Erythroblast (primary cell): ENCODE measurements at places on chromosomes 5 and 9.

DNA sequence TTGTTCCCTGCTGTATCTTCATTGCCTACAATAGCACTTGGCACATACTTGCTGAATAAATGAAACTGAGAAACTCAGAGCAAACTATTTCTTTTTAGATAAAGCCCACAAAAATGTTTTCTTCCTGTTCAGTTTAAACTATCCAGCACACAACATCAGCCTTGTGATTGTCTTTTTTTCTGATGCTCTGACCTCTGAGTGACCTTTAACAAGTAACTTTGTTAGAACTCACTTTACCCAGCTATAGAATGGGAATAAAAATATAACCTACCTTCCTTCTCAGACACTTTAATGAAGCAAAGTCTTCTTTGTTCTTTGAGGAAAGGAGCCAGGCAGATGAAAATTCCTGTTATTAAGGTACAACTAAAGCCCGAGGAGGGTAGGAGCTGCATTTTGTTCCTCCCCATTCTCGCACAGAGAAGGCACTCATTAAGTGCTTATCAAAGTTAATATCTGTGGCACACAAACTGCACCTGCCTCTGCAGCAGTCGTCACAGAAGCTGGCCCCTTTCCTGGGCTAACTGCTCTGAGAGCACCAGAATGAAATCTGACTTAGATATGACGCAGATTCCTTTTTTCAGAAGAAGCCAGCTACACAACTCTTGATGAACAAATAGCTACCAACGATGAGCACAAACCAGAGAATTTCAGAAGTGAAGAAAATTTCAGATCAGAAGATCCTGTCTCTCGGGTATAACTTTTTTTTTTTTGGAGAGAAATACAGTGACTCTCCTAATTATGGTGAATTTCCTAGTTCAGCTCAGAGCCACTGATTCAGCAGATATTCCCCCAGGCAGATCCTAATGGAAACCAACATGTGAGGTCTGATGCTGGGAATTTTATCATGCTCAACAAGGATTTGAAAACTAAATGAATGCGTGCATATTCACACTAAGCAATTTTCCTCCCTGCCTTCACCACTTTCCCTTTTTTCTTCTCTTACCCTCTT is 31.0 kb upstream of the NR3C1 start:
- no peak for DNase-seq

DNA sequence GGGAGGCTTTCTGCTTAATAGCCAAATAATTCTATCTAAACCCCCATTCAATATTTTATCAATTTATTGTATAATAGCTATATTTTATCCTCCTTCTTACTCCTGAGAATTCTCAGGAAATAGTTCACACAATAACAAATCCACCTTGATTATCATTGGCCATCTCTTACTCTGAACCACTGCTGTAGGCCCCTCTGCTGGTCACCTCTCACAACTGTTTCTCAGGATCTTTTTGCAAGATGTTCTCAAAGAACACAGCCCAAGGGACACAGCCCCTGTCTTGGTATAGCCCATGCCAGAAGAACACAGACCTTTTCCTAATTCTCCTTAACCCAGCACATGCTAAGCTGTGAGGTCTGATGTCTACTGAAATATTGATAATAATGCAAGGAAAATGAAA is 74.9 kb upstream of the HTR4 start:
- no peak for DNase-seq

DNA sequence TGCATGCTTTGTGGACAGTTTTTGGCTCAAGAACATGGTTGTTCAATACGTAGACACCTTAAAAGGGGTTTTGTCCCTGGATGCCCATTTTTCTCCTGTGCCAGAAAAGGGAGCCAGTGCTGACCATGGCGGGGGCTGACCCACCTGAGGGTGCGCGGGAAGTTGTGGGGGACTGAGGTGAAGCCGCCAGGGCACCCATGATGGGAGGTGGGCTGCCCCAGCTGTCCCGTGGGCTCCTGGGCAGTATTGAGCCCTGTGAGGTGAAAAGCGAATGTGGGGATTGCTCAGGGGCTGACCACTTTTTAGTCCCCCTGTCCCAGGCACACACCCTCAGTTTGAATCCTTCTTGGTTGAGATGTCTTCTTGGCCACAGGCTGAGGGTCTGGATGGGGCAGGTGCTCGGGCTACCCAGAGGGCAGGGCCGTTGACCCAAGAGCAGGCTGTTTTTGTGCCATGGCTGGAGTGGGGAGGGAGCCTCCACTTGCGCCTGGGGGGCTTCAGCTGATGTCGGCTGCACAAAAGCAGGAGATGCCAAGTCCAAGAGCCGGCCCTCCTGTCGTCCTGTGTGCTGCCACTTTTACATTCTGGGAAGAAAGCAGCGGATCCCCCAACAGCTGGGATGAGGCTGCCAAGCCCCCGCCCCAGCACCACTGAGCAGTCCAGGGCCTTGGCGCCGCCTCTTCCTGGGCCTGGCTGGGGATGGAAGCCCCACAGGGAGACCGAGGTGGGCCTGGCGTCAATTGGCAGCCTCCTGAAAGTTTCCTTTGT is 120.1 kb downstream of the WNK2 start:
- no peak for DNase-seq

DNA sequence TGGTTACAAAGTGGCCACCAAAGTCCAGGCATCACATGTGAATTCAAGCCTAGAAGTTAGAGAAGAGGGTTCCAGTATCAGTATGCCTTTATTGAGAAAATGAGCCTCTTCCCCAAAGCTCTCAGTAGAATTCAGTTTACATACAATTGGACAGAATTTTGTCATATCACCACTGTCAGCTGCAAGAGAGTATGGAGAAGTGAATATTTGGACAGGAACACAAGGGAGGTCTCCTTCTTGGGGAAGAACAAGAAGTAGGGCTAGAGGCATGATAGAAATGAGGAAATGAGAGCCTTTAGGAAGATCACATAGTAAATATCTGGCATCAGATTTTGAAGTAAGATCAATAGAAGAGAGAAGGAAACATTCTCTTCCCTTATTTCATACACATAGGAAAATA is 27.8 kb upstream of the VLDLR start:
- no peak for DNase-seq

- no peak for DNase-seq
These were observed 116.4 kb upstream of the COL5A1 start for GRCh38 chr9:134525070-134525815.

DNA sequence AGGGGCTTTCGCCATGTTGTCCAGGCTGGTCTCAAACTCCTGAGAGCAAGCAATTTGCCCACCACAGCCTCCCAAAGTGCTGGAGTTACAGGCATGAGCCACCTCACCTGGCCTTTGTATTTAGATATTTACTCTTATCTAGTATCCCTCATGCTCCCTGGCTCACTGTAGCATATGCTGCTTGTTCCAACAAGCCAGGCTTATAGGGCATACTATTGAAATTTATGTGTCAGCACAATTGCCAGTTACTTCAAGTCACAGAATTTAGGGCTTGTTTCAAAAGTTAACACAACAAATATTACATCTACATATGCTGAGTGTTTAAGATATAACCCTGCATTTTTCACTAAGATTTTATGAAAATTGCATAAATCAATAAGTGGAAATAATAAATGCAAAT is 469.2 kb upstream of the ZNF608 start:
- no peak for DNase-seq

- peak; percentile 16 for DNase-seq
These were observed 18.5 kb upstream of the FKTN start for GRCh38 chr9:105539452-105539851.

- DNase-seq, result no peak
These were observed 223.2 kb downstream of the PCSK1 start for GRCh38 chr5:96209829-96210228.

- DNase-seq, result no peak
These were observed 141.5 kb downstream of the RMI1 start for GRCh38 chr9:84121991-84122523.

GRCh38 chr5:129963359-129963758 is 59.1 kb downstream of the CHSY3 start:
- no peak for DNase-seq

DNA sequence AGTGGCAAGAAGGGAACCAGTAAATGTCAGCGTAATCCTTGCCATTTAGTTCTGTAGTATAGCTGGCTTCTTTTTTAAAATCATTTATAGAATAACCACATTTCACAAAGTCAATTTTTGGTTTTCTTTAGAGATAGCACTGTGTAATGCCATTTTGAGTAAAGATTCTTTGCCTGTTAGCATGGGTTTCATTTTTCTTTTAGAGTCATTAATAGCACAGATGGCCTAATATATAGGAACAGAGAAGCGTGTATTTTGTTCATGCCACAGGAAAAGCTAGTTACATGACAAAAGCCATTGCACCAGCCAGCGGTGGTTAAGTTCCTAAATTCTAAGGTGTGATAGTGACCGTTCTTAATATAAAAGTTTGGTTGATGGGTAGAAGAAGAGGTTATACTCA is 1363.9 kb downstream of the MAT2B start:
- DNase-seq, result no peak

- no peak for DNase-seq
These were observed 7.5 kb upstream of the PRSS3 start for GRCh38 chr9:33787839-33788238.

GRCh38 chr9:4116071-4116581 is 183.7 kb downstream of the GLIS3 start:
- no peak for DNase-seq

DNA sequence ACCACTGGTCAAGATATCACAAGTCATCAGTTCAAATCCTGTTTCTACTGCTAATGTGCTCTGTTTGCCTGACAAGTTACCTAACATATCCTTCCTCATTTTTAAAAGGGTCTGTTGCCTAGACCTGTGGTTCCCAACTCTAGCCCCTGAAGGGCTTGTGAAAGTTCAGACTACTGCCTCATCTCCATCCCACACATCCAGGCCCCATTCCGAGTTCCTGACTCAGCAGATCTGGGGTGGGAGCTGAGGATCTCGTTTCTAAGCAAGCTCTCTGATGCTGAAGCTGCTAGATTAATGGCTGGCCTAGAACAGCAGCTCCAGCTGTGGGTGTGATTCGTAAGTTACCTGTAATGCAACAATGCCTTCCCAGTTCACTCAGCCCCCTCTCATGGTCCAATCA is 32.5 kb downstream of the S1PR3 start:
- DNase-seq, result no peak

GRCh38 chr5:181164076-181164952 is 16.9 kb downstream of the OR2V2 start:
- DNase-seq, result peak; percentile 71

GRCh38 chr9:98326459-98327248 is 71.2 kb upstream of the TBC1D2 start:
- no peak for DNase-seq

DNA sequence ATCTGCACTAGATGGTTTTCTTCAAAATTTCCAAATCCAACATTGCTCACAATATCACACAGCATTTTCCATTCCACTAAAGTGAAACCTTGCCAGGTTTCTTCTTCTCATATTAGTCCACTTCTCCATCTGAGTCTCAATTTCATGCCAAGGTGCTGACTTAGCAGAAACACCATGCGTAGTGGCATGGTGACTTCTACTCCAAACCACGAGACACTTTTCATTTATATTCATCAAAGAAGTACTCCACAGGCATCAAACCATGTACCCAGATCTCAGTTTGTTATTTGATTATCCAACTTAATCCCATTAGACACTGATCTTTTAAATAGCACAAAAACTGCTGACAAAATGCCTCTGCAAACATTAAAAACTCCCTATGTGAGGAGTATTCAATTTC is 233.4 kb upstream of the ITGA1 start:
- no peak for DNase-seq

DNA sequence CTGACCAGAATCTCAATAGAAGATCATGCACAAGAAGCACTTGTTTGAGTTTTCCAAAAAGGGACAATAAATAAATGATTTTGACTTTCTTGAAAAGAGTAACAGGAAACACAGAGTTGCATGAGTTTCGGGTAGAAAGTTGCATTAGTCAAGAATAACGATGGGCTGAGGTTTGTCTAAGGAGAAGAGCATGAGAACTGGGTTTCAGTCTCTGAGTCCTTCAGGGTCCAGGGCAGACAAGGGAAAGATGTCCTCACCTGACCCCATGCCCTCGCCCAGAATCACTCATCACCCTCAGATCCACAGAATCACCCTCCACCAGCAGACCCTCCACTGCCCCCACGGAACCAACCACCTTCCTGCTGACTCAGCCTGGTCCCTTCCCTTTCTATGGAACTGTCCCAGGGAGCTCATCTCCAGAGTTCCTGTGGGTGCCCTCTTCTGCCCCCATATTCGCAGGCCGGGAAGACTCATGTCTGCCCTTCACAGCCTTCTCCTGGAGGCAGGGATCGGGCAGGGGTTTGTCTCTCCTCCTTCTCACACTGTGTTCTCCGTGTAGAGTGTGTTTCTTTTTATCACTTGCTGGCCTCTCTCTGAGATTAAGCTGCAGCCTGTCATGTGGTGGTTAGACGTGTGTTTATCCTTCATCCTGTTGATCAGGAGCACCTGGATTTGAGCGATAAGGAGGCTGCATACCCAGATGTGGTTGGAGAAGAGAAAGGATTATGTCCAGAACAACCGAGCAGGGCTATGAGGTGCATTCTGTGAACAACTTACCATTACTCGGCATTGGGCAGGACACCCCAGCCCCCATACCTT is 442.6 kb downstream of the MAT2B start:
- no peak for DNase-seq

GRCh38 chr9:25602400-25603044 is 75.7 kb downstream of the TUSC1 start:
- DNase-seq, result no peak

DNA sequence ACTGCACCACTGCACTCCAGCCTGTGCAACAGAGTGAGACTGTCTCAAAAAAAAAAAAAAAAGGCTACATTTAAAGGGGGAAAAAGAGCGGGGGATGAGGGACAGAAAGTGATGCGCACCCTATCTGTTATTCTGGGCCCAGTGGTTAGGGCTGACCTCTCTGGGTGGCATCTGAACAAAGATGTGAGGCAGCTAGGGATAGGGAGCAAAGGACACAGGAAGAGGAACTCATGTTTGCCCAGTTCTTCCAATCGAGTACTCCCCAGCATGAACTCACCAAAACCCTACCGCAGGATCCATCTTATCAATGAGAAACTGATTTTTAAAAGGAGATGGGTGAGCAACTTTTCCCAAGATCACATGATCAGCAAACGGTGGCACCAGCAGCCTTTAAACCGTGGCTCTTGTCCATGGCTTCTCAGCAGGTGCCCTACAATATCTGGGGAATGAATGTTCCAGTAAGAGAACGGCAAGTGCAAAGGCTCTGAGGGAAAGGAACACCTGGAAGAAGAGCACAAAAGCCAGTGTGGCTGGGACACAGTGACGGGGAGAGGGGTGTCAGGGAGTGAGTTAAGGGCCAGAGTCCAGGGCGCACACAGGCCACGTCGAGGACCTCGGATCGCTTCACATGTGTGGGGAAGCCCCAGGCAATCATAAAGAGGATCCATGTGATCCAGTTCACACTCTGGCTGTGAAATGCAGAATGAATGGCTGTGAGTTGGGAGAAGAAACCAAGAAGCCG is 22.0 kb downstream of the RAPGEF1 start:
- DNase-seq, result no peak

GRCh38 chr5:97067296-97067850 is 75.0 kb downstream of the LIX1 start:
- no peak for DNase-seq

DNA sequence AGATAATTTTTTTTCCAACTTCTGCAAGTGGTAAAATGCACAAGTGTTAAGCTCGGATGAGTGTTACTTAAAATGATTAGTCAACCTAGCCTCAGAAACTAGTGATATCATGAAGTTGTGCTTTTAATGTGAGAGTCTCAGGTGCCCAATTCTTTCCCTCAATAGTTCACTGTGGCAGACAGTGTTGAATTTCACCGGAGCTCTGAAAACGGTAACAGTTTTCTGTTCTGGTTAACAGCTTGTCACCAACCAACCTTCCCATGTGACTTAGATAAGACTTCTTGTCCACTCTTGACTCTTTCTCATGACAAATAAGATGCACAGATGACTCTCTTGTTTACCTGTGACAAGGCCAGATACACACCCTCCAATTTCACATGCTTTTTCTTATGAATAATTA is 125.5 kb downstream of the OSTF1 start:
- no peak for DNase-seq
